Skeletal muscle cell (primary cell): ENCODE measurements at places on chromosomes 7 and 10.

DNA sequence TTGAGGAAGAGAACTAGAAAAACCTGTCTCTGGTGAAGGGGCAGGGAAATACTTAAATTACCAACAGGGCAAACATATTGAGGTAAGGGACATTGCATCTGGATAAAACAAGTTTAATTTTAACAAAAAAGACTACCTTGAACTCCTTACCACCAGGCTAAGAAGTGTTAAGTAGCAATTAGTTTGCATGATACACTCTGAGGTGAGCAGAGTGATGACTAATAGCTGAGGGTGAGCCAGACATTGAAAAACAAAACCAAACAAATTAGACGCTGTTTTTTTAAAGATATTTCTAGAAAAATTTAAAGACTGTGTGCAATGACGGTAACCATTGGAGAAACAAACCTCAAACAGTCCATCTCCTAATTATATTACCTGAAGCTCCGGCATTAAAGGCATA, 105.9 kb downstream of the ANKRD7 start:
- no peak for DNase-seq

- no peak for DNase-seq
Measured at GRCh38 chr10:26792758-26793495, 67.8 kb downstream of the ABI1 start.

- DNase-seq = no peak
Measured at GRCh38 chr7:93835702-93836101, 54.9 kb downstream of the TFPI2 start.

DNA sequence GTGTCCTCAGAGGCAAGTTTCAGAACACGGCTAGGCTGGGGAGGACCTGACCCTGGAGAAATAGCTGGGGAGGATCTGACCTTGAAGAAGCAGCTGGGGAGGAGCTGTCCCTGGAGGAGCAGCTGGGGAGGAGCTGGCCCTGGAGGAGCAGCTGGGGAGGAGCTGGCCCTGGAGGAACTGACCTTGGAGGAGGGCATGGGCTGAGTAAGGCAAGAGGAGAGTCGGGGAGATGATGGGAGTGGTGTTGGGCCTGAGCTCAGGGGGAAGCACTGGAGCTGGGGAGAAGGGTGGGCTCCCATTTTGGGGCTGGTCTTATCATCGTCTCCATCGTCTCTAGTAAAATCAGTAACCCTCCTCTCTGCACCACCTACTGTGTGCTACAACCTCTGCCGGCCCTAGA, 179.8 kb upstream of the SHH start:
- no peak for DNase-seq

- no peak for DNase-seq
Measured at GRCh38 chr7:152504367-152504766, 68.6 kb upstream of the KMT2C start.

- DNase-seq = no peak
Measured at GRCh38 chr10:79981450-79982361, 32.8 kb upstream of the SFTPD start.
